GDM1 (cell line): ENCODE measurements at places on chromosomes 2 and 18.

GRCh38 chr2:47093626-47094025 lies 61.5 kb downstream of the STPG4 start:
- no peak for DNase-seq

GRCh38 chr2:168814939-168815907 lies 12.8 kb downstream of the NOSTRIN start:
- DNase-seq = no peak

DNA sequence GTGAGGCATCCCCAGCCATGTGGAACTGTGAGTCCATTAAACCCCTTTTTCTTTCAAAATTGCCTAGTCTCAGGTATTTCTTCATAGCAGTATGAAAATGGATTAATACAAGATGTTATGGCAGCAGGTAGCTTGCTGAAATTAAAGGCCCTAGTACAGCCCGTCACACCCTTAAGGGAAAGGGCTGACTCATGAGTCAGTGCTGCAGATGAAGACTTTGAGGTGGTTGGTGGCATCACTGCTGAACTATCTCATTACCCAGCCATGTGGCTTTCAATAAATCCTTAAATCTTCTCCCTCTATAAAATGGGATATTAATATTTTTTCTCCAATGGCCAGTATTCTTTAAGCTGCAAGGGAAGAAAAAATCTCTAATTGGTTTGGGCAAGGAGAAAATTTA lies 226.1 kb upstream of the CCDC68 start:
- no peak for DNase-seq

DNA sequence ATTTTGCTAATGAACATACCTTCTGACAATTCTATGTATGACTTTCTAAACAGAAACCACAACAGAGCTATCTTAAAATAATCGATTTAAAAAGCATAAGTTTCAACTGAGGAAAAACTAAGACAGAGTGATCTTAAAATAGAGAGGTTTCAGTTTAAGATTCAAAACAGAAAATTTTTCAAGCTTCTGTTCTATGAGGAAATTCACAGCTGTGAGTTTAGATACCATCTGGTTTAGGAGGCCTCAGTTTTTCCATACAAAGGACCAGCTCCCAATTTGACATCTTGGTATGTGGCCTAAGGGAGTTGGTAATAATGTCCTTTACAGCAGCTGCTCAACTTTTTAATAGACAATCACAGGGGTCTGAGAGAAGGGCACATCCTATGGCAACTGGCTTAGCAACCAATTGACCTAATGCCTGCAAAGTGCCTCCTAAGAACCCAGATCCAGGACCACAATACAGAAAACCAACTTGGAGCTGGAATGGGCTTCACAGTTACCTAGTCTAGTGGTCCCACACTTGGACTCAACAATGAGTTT lies 39.7 kb downstream of the MDH1 start:
- no peak for DNase-seq

DNA sequence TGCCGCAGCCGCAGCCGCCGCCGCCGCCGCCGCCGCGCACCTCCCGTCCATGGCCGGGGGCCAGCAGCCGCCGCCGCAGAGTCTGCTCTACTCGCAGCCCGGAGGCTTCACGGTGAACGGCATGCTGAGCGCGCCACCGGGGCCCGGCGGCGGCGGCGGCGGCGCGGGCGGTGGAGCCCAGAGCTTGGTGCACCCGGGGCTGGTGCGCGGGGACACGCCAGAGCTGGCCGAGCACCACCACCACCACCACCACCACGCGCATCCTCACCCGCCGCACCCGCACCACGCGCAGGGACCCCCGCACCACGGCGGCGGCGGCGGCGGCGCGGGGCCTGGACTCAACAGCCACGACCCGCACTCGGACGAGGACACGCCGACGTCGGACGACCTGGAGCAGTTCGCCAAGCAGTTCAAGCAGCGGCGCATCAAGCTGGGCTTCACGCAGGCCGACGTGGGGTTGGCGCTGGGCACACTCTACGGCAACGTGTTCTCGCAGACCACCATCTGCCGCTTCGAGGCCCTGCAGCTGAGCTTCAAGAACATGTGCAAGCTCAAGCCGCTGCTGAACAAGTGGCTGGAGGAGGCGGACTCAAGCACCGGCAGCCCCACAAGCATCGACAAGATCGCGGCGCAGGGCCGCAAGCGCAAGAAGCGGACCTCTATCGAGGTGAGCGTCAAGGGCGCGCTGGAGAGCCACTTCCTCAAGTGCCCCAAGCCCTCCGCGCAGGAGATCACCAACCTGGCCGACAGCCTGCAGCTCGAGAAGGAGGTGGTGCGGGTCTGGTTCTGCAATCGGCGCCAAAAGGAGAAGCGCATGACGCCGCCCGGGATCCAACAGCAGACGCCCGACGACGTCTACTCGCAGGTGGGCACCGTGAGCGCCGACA lies 2.4 kb downstream of the POU3F3 start:
- no peak for DNase-seq

- no peak for DNase-seq
Observed at GRCh38 chr2:121471532-121472469, 58.9 kb upstream of the RNU4ATAC start.

GRCh38 chr2:133966720-133967304 lies 287.1 kb upstream of the MGAT5 start:
- no peak for DNase-seq

DNA sequence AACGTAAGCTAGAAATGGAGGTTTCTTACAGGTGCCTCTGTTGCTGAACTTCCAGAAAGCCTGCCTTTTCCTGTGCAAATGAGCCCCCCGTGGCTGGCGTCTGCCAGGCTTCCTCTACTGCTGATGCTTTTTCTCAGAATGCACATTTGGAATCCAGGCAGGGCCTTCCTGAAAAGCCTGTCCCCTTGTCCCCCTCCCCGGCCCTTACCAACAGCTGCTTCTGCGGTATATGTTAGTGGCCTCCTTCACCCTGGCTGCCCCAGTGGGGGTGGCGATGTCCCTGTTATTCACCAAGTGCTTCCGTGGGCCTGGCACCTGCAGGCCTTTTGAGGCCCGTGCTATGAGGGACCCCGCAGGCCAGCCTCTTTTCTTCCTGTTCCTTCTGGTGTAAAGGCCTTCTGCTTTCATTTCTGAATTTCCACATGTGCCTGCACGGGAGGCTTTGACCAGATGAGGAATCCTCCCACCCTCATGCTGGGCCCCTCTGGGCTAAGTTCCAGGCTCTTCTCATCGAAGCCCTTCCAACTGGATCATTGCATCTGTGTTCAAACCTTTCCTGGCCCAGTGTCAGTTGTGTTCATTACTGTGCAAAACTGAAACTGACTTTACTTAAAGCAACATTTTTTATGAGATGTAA lies 10.4 kb downstream of the CNDP2 start:
- DNase-seq = no peak

GRCh38 chr2:147214914-147215313 lies 629.9 kb upstream of the ACVR2A start:
- no peak for DNase-seq

DNA sequence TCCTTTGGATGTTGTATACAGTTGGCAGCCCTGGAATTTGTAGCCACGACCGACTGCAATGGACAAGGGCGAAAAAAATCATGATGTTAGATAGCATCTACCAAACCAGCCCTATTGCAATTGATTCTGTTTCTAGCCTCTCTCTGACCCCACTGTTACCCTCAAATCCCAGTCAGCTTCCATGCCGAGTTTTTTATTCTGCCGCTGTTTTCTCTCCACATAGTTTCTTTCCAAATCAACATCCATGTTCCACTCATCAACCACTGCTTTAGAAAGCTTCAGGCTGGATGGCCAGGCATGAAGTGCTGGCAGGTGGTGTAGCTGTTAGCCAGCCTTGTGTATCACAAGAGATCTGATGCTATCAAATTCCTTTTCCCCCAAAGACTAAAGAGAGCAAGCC lies 272.8 kb downstream of the FIGN start:
- DNase-seq = no peak

DNA sequence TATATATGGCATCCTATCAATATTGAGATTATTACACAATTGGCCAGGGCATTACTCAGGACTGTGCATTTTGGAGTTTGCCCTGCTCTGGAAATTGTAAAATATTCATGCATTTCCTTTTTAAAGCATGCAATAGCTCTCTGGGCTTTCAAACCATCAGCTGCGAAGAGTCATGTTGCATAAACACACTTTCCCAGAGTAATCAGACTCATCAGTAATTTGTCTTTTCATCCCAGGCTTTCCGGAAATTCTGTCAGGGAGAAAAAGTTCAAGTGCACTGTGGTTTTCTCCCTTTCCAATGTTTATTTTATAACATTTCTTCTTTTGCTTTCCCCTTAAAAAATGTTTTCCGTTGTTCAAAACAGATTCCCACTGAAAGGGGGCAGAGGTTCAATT lies 38.9 kb upstream of the FHL2 start:
- DNase-seq = no peak

DNA sequence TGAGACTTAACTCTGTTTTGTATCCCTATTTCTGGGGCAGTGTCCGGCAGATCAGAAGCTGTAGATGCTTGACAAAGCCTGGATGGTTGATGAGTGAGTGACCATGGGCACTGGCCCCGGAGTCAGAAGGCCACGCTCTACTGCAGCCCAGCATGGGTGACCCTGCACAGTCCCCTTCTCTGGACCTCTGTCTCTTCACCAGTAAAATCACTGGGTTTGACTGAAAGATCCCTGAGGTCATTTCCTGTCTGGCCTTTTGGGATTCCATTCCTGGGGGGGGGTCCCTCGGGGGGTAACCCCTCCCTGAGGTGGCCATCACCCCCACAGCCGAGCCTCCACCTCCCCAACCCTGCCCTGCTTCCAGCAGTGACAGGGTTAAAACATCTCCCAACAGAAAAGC lies 31.7 kb downstream of the MRPL35 start:
- no peak for DNase-seq
